Gastrocnemius medialis (tissue), 4 donors: ENCODE measurements at places on chromosomes 1 and 21. TPM values are rescaled to one million over a fixed set of nuclear protein-coding genes. Genes with fewer than 3 reads are reported as not detected.

Gene TMEM52
- total RNA-seq = 72.3 TPM

Gene PLEKHA6
- 4.3 TPM for total RNA-seq

GRCh38 chr1:107914119-107914765 is 50.7 kb downstream of the VAV3 start:
- no peaks in the 10 kb centered on the region for H3K27me3 ChIP-seq
- H3K27ac ChIP-seq = no peak overlapping the region
- no peak for DNase-seq
- H3K4me1 ChIP-seq = no peaks in the 10 kb centered on the region
- H3K36me3 ChIP-seq = no peaks in the 10 kb centered on the region
- H3K4me3 ChIP-seq = no peak overlapping the region

GRCh38 chr21:36664662-36664990 is 34.3 kb upstream of the SIM2 start:
- H3K4me3 ChIP-seq = no peak overlapping the region
- H3K27ac ChIP-seq = no peak overlapping the region
- no peaks in the 10 kb centered on the region for H3K36me3 ChIP-seq
- DNase-seq = no peak
- H3K4me1 ChIP-seq = peaks cover 6% of the 10 kb centered on the region

- peak overlapping the region; percentile 77 for H3K27ac ChIP-seq
- no peaks in the 10 kb centered on the region for H3K27me3 ChIP-seq
- peak; percentile 92 for DNase-seq
Observed at GRCh38 chr21:43306911-43307676, 119.8 kb downstream of the SIK1 start.

- no peak overlapping the region for H3K4me3 ChIP-seq
- no peak for DNase-seq
- no peak overlapping the region for H3K27ac ChIP-seq
- H3K27me3 ChIP-seq = no peaks in the 10 kb centered on the region
- H3K4me1 ChIP-seq = no peaks in the 10 kb centered on the region
- H3K36me3 ChIP-seq = no peaks in the 10 kb centered on the region
Observed at GRCh38 chr1:15008783-15009729, 144.5 kb upstream of the TMEM51 start.

DNA sequence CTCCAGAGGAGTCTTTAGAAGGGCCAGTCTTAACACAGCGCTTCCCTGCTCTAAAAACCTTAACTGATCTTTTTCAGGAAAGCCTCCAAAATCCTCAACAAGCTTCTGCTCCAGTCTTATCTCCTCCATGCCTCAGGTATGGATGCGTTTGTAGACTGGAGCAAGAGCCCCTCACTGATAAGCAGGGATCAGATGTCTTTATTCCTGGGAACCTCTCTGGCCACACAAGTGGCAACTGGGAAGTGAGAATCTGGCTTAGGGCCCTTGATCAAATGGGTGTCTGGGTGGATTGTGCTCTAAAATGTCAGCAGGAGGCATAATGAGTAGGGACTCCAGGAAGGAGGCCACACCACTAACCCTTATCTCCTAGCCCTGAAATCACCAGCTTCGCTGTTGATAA is 1.4 kb downstream of the ZBTB8A start:
- no peaks in the 10 kb centered on the region for H3K36me3 ChIP-seq
- no peaks in the 10 kb centered on the region for H3K4me1 ChIP-seq
- H3K27ac ChIP-seq = no peak overlapping the region

DNA sequence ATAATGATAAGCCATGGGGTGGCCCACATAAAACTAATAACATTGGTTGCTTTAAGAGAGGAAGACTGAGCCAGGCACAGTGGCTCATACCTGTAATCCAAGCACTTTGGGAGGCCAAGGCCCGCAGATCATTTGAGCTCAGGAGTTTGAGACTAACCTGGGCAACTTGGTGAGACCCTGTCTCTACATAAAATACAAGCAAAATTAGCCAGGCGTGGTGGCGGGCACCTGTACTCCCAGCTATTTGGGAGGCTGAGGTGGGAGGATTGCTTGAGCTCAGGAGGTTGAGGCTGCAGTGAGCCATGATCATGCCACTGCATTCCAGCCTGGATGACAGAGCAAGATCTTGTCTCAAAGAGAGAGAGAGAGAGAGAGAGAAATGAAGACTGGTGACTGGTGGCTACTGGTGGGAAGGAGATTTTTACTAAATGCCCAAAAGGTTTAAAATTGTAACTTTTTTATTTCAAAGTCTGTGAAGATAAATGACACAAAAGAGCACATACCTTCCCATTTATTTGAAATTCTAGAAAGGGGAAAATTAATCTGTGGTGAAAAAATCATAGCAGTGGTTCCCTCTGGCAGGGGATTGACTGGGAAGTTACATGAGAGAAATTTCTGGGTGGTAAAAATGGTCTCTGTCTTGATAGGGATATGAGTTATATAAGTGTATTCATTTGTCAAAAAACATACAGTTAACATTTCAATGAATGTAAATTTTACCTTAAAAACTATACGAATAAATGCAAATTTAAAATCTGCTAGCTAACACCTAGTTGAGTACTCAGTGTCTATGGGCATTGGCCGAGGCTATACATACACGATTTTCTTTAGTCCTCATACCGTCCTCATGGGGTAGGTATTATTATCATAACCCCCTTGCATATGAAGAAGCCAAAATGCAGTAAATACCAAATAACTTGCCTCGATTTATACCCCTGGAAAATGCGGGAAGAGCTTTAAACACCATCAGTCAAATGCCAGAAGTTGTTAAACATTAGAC is 2.2 kb upstream of the NBPF1 start:
- peaks cover 24% of the 10 kb centered on the region for H3K4me1 ChIP-seq
- peaks cover 16% of the 10 kb centered on the region for H3K36me3 ChIP-seq
- no peaks in the 10 kb centered on the region for H3K27me3 ChIP-seq
- no peak overlapping the region for H3K27ac ChIP-seq
- DNase-seq = no peak
- no peak overlapping the region for H3K4me3 ChIP-seq

DNA sequence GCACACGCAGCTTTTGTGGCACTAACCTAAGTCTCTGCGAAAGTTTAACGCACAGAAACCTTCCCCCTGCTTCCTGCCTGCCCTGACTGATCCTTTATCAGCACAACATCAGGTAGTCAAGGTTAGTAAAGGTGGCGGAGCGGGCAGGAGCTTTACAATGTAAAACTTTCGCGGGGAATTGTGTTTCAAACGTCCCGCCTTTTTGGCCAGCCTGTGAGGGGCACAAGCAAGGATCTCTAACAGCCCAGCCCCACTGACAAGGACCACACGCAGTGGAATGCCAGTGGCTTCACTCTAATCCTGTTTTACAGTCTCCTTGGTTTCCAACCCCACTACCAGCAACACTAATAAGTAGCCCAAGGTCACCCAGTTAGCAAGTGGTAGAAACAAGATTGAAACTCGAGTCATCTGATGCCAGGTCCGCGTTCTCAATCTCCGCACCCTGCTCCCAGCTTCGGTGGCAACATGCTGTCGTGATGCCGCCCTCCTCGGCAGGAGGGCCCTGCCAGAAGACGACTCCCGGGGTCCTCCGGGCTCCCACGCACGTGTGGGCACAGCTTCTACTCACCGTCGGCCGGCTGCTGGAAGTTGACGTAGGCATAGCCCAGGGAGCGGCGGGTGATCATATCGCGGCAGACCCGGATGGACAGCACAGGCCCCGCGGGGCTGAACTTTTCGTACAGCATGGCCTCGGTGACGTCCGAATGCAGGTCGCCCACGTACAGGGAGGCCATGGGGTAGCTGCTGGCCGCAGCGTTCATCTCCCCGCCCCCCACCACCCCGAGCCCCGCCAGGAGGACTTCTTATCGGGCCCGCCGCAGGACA is 1.2 kb downstream of the PABPC4 start:
- H3K27me3 ChIP-seq = no peaks in the 10 kb centered on the region
- peak overlapping the region; percentile 95 for H3K27ac ChIP-seq
- peak overlapping the region; percentile 80 for H3K4me3 ChIP-seq
- DNase-seq = peak; percentile 69

GRCh38 chr1:89065079-89065868 is at the start of gene GBP1:
Gene GBP1 (minus strand): TSS chr1:89065208. CDS start chr1:89063234, 1,974 bp downstream.
- no peaks in the 10 kb centered on the region for H3K27me3 ChIP-seq
- H3K36me3 ChIP-seq = no peaks in the 10 kb centered on the region
- no peaks in the 10 kb centered on the region for H3K4me1 ChIP-seq
- peak within 1 kb of the TSS; percentile 73 for H3K27ac ChIP-seq

DNA sequence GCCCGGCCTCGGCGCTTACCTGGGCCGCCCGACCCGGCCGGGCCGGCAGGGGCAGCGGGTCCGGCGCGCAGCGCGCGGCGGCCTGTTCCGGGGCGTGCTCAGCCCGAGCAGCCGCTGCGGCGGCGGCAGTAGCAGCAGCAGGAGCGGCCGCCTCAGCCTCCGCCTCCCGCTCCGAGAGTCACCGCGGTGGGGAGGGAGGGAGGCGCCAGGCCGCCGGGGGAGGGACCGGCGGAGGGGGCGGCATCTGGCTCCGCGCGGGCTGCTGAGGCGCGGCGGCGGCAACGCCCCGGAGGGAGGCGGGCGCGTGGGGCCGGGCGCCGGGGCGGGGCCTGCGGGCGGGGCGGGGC is at the start of gene CTNNBIP1:
Gene CTNNBIP1, minus strand, starts transcription at position 194 of the 347 bp plus-strand sequence. CDS start 38,205 bp downstream, outside the sequence.
- H3K4me3 ChIP-seq = peak within 1 kb of the TSS; percentile 82
- no peak for DNase-seq
- H3K36me3 ChIP-seq = no peaks in the 10 kb centered on the region
- no peaks in the 10 kb centered on the region for H3K27me3 ChIP-seq
- peaks cover 35% of the 10 kb centered on the region for H3K4me1 ChIP-seq

DNA sequence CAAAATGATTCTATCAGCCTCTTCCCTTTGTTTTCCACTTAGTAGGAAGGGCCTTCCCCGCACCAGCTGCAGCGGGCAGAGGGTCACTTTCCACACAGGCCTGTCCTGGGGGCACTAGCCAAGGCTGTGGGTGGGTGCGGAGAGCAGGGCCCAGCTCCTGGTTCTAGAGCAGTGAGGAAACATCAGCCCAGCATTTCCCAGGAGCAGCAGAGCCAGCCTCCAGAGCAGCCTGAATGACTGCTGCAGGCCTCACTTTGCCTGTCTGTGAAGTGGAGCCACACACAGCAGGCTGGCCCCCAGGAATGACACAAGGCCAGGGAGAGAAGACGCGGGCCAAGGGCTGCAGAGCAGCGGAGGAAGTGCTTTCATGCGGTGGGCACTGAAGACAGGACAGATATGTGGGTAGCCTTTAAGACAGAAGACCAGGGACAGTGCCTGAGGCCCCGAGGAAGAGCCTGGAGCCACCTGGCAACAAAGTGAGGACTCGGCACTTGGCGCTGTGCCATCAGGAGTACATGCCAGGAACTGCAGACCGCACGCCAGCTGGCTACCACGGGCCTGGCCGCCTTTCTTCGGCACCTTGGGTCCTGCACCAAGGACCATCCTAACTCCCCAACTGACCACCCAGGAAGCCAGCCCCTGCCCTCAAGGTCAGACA is 42.0 kb downstream of the ACOT7 start:
- no peak overlapping the region for H3K27ac ChIP-seq
- no peak overlapping the region for H3K4me3 ChIP-seq
- H3K27me3 ChIP-seq = no peaks in the 10 kb centered on the region
- H3K36me3 ChIP-seq = no peaks in the 10 kb centered on the region

DNA sequence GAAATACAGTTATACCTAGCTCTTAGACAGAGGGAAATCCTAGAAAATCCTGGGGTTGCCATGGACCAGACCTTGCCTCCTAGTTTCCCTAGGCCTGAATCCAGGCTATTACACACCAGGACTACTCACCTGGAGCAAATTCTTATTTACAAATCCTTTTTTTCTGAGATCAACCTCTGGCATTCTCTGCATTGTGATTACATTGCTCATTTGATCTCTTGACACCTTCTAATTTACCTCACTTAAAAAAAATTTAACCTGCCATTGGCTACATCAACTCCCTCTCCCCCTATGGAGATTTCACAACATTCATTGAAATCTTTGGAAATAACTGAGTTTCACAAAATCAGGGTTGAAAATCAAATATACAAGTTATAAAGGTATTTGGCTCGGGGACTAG is 2.9 kb upstream of the C1orf105 start:
- no peaks in the 10 kb centered on the region for H3K4me1 ChIP-seq
- H3K27me3 ChIP-seq = no peaks in the 10 kb centered on the region
- no peaks in the 10 kb centered on the region for H3K36me3 ChIP-seq

DNA sequence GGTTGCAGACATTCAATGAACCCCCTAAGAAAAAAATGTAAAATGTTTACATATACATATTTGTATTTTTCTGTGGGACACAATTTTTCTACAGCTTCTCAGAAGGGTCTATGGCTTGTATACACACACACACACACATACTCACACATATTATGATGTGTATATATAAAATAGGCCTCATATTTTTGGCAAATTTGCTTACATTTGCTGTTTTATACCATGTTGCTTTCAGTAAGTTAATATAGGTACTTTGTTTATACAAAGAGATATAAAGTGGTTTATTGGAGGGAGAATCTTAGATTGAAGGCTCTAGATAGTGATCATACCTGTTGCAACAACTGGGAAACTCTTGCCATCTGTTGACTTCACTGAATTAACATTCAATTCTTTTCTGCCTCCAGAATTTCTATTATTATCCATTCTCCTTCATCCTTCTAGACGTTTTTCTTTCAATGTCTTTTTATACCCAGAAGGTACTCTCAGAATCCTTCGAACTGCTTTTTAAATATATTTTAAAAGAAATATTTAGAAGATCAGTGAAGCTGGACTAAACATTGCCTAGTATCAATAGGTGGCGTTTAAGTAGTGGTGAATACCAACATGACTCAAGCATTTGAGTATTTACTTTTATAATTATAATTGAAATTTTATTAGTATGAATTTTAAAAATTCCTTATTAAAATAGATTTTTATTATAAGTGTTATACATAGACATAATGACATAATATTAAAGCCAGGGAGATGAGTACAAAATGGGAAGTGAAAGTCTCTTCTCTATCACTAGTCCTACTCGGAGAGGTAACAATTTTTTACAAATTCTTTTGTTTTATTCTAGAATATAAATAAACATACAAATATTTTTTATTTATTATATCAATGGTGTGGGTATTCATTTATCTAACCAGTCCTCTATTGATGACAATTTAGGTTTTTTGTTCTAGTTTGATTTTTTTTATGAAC is 10.2 kb downstream of the CD55 start:
- H3K36me3 ChIP-seq = peaks cover 8% of the 10 kb centered on the region
- no peaks in the 10 kb centered on the region for H3K27me3 ChIP-seq
- no peak for DNase-seq
- H3K4me1 ChIP-seq = peaks cover 6% of the 10 kb centered on the region
- no peak overlapping the region for H3K27ac ChIP-seq
- no peak overlapping the region for H3K4me3 ChIP-seq

DNA sequence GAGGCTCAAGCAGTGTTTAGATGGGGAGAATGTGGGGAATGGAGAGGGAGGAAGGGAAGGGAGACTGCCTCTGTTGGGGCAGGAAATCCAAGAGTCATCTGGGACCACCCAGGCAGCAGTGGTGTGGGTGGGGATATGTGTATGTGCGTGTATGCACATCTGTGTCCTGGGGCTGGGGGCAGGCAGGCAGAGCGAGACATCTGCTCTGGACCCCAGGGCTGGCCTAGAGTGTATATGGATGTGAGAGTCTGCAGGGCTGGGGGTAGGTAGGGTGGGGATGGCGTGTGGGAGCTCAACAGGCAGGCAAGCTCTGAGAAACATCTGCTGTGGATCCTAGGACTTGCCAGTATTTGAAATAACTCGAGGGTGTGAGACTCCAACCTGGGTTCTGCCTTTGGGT is 3.5 kb downstream of the PTCH2 start:
- H3K4me3 ChIP-seq = no peak overlapping the region
- H3K4me1 ChIP-seq = peaks cover 3% of the 10 kb centered on the region
- H3K36me3 ChIP-seq = no peaks in the 10 kb centered on the region
- no peaks in the 10 kb centered on the region for H3K27me3 ChIP-seq
